ENCODE measurements at places on chromosomes 7 and 10.

- DNase-seq, result no peak
- peaks cover 33% of the 10 kb centered on the region for H3K27me3 ChIP-seq
- peak overlapping the region; percentile 91 for H3K27ac ChIP-seq
- peaks cover 62% of the 10 kb centered on the region for H3K4me1 ChIP-seq
- peaks cover 5% of the 10 kb centered on the region for H3K36me3 ChIP-seq
- peak overlapping the region; percentile 81 for H3K4me3 ChIP-seq
Measured at GRCh38 chr10:49184642-49185111, 3.5 kb downstream of the TMEM273 start.

- no peak for DNase-seq
- no peaks in the 10 kb centered on the region for H3K27me3 ChIP-seq
- H3K36me3 ChIP-seq, result no peaks in the 10 kb centered on the region
- H3K4me1 ChIP-seq, result no peaks in the 10 kb centered on the region
- H3K4me3 ChIP-seq, result no peak overlapping the region
Measured at GRCh38 chr7:158018098-158018762, 569.4 kb downstream of the PTPRN2 start.

DNA sequence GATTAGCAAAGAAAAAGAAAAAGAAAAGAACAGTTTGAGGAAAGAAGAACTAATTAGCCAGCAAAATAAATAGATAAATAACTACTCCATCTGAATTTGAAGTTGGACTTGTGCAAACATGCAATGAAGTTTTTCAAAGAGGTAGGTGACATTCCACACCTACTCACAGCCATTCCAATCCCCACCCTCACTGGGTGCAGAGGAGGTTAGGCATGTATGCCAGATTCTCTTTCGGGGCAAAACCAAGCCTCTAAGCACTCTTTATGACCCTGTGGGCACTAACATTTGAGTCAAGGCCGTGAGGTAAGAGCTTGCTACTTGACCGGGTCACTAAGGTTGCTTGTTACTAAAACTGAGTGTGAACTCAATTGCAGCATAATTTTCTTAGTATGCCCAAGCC lies 108.4 kb upstream of the SEMA3A start:
- no peaks in the 10 kb centered on the region for H3K4me1 ChIP-seq
- no peak overlapping the region for H3K4me3 ChIP-seq
- H3K27me3 ChIP-seq, result no peaks in the 10 kb centered on the region
- H3K27ac ChIP-seq, result no peak overlapping the region

- H3K27ac ChIP-seq, result no peak overlapping the region
- H3K4me1 ChIP-seq, result no peaks in the 10 kb centered on the region
- no peaks in the 10 kb centered on the region for H3K36me3 ChIP-seq
- H3K27me3 ChIP-seq, result peaks cover 7% of the 10 kb centered on the region
Measured at GRCh38 chr10:26931223-26931622, 70.5 kb upstream of the ABI1 start.

DNA sequence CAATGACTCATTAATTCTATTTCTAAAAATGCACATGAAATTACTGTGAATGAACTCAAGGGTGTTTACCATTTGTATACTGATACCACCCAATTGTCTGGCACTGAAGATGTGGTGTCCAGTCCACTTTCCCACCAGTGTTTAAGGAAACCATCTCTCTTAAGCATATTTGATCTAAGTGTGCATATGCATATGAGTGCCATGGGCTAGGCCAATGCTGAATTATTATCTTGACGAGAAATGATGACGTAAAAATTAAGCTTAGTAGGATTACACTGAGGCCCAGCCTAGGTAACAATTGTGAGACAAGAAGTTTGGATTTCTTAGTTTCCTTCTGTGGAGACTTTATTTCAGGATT lies 59.7 kb downstream of the SVIL start:
- H3K4me1 ChIP-seq, result no peaks in the 10 kb centered on the region
- H3K27me3 ChIP-seq, result no peaks in the 10 kb centered on the region
- DNase-seq, result no peak
- H3K4me3 ChIP-seq, result no peak overlapping the region
- no peaks in the 10 kb centered on the region for H3K36me3 ChIP-seq
- H3K27ac ChIP-seq, result no peak overlapping the region

GRCh38 chr7:100367676-100368613 lies 5.3 kb upstream of the PILRA start:
- no peak overlapping the region for H3K27ac ChIP-seq
- no peak for DNase-seq
- H3K4me1 ChIP-seq, result peaks cover 58% of the 10 kb centered on the region

- no peak overlapping the region for H3K27ac ChIP-seq
- no peaks in the 10 kb centered on the region for H3K4me1 ChIP-seq
- no peak for DNase-seq
- H3K36me3 ChIP-seq, result no peaks in the 10 kb centered on the region
- H3K4me3 ChIP-seq, result no peak overlapping the region
- H3K27me3 ChIP-seq, result no peaks in the 10 kb centered on the region
Measured at GRCh38 chr10:130804281-130804680, 507.2 kb downstream of the TCERG1L start.

- peak overlapping the region; percentile 99 for H3K27ac ChIP-seq
- H3K27me3 ChIP-seq, result no peaks in the 10 kb centered on the region
- peak; percentile 69 for DNase-seq
- H3K36me3 ChIP-seq, result peaks cover 50% of the 10 kb centered on the region
- peaks cover 95% of the 10 kb centered on the region for H3K4me1 ChIP-seq
- peak overlapping the region; percentile 93 for H3K4me3 ChIP-seq
Measured at GRCh38 chr10:62047960-62048383, 146.5 kb downstream of the ARID5B start.

DNA sequence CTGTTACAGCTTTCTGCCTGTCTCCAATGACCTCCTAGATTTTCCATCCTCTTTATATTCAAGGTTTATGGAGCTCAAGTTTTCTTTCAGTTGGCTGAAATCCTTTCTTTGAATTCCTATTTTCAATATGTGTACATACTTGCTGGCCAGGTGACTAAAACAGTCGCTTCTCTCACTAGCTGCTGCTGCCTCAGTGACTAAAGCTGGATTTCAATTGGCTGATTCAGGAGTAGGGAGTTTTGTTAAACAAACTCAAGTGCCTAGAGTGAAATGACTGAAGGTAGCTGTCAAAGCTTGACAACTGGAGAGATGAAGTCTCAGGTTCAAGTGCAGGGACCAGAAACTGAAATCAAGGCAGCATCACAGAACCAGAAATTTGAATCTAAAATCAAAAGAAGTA lies 6.7 kb upstream of the POLR1F start:
- H3K4me1 ChIP-seq, result peaks cover 3% of the 10 kb centered on the region
- DNase-seq, result no peak
- no peaks in the 10 kb centered on the region for H3K27me3 ChIP-seq
- H3K36me3 ChIP-seq, result no peaks in the 10 kb centered on the region
- no peak overlapping the region for H3K4me3 ChIP-seq

- no peak overlapping the region for H3K4me3 ChIP-seq
- peaks cover 41% of the 10 kb centered on the region for H3K4me1 ChIP-seq
- H3K36me3 ChIP-seq, result no peaks in the 10 kb centered on the region
- no peaks in the 10 kb centered on the region for H3K27me3 ChIP-seq
Measured at GRCh38 chr7:121546632-121547543, 150.8 kb upstream of the FAM3C start.

GRCh38 chr7:155414547-155415492 lies 43.1 kb upstream of the EN2 start:
- H3K27ac ChIP-seq, result no peak overlapping the region
- H3K4me3 ChIP-seq, result no peak overlapping the region
- H3K36me3 ChIP-seq, result no peaks in the 10 kb centered on the region
- no peak for DNase-seq
- H3K27me3 ChIP-seq, result peaks cover 10% of the 10 kb centered on the region

- H3K27ac ChIP-seq, result no peak overlapping the region
- H3K36me3 ChIP-seq, result no peaks in the 10 kb centered on the region
- H3K27me3 ChIP-seq, result no peaks in the 10 kb centered on the region
- no peak for DNase-seq
Measured at GRCh38 chr7:28106321-28106829, 74.2 kb downstream of the JAZF1 start.

- no peak overlapping the region for H3K4me3 ChIP-seq
- no peak overlapping the region for H3K27ac ChIP-seq
- no peaks in the 10 kb centered on the region for H3K27me3 ChIP-seq
- H3K36me3 ChIP-seq, result no peaks in the 10 kb centered on the region
- no peaks in the 10 kb centered on the region for H3K4me1 ChIP-seq
Measured at GRCh38 chr7:83738291-83738835, 89.4 kb upstream of the SEMA3E start.

DNA sequence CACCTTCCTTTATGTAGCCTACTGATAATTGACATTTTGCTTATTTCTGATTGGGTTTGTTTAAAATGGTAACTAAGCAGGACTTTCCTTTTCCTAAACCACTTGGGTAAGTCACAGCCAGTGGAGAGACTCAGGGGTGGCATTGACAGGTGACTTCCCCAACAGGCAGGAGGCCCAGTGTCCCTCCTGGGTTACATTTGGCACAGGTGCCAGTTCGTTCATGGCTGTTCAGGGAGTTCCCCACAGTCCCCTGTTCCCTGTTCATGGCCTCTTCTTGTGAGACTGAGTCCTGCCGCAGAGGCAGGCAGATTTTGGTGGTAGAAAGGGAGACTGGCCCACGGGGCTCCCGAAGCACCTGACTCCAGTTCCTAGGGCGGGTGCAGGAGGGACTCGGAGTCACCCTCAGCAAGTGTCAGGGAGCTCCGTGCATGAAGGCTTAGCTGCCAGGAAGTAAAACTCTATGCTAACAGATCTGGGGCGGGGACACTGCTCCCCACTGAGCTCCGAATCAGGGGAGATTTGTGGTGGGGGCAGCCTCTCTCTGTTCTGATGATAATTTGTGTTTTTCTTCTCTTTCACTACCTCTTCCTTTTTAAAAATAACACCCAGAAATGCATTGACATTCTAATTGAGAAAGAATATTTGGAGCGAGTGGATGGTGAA lies 84.1 kb downstream of the EZH2 start:
- H3K4me3 ChIP-seq, result no peak overlapping the region
- H3K36me3 ChIP-seq, result peaks cover 17% of the 10 kb centered on the region
- peak overlapping the region; percentile 64 for H3K27ac ChIP-seq
- H3K27me3 ChIP-seq, result no peaks in the 10 kb centered on the region
- DNase-seq, result no peak

GRCh38 chr10:129219364-129219763 lies 247.7 kb upstream of the MGMT start:
- no peak overlapping the region for H3K4me3 ChIP-seq
- H3K27me3 ChIP-seq, result no peaks in the 10 kb centered on the region
- DNase-seq, result no peak
- no peaks in the 10 kb centered on the region for H3K4me1 ChIP-seq
- peaks cover 2% of the 10 kb centered on the region for H3K36me3 ChIP-seq
- H3K27ac ChIP-seq, result no peak overlapping the region

GRCh38 chr7:3683546-3684539 lies 382.8 kb downstream of the SDK1 start:
- no peaks in the 10 kb centered on the region for H3K4me1 ChIP-seq
- DNase-seq, result no peak
- no peak overlapping the region for H3K27ac ChIP-seq
- peaks cover 4% of the 10 kb centered on the region for H3K27me3 ChIP-seq
- no peak overlapping the region for H3K4me3 ChIP-seq

GRCh38 chr7:72413886-72414285 lies 1.7 kb upstream of the CALN1 start:
- H3K4me3 ChIP-seq, result no peak overlapping the region
- no peak overlapping the region for H3K27ac ChIP-seq
- H3K4me1 ChIP-seq, result no peaks in the 10 kb centered on the region
- no peaks in the 10 kb centered on the region for H3K27me3 ChIP-seq
- no peaks in the 10 kb centered on the region for H3K36me3 ChIP-seq
- no peak for DNase-seq

DNA sequence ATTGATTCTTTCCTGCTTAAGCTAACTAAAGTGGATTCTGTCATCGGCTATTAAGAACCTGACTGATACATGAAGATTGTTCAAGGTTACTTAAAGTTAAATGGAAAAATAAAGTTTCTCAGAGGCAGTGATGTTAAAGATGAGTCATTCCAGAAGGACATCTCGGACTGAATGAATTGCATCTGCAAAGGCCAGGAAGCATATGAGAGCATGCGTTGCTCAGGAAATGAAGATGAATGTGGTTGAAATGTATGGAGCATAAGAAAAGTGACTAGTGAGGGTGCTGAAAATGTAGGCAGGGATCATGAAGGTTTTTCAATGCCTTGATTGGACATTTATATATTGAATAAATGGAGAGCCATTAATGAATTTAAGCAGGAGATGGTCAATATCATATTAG lies 133.9 kb upstream of the GHITM start:
- no peak for DNase-seq
- H3K36me3 ChIP-seq, result no peaks in the 10 kb centered on the region

GRCh38 chr7:37918526-37918925 lies 1.9 kb upstream of the SFRP4 start:
- H3K27ac ChIP-seq, result no peak overlapping the region
- peaks cover 86% of the 10 kb centered on the region for H3K27me3 ChIP-seq
- DNase-seq, result no peak
- peaks cover 19% of the 10 kb centered on the region for H3K4me1 ChIP-seq

- no peak for DNase-seq
- no peaks in the 10 kb centered on the region for H3K36me3 ChIP-seq
- no peak overlapping the region for H3K27ac ChIP-seq
- no peak overlapping the region for H3K4me3 ChIP-seq
- H3K4me1 ChIP-seq, result no peaks in the 10 kb centered on the region
- H3K27me3 ChIP-seq, result no peaks in the 10 kb centered on the region
Measured at GRCh38 chr10:57395923-57396322, 871.8 kb downstream of the IPMK start.

GRCh38 chr10:1127629-1128028 lies 71.4 kb downstream of the WDR37 start:
- no peaks in the 10 kb centered on the region for H3K27me3 ChIP-seq
- H3K4me3 ChIP-seq, result no peak overlapping the region
- H3K27ac ChIP-seq, result no peak overlapping the region

DNA sequence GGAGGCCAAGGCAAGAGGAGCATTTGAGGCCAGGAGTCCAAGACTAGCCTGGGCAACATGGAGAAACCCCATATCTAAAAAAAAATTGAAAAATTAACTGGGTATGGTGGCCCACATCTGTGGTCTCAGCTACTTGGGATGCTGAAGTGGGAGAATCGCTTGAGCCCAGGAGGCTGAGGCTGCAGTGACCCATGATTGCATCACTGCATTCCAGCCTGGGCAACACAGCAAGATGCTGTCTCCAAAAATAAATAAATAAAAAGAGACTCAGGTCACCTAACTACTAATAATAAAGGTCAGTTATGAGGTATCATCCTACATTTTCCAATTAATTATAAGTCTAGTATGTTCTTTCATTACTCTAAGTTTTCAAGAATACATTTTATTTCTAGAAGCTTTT lies 20.6 kb downstream of the CABCOCO1 start:
- H3K4me3 ChIP-seq, result no peak overlapping the region
- no peaks in the 10 kb centered on the region for H3K4me1 ChIP-seq
- no peaks in the 10 kb centered on the region for H3K36me3 ChIP-seq
- no peak for DNase-seq

DNA sequence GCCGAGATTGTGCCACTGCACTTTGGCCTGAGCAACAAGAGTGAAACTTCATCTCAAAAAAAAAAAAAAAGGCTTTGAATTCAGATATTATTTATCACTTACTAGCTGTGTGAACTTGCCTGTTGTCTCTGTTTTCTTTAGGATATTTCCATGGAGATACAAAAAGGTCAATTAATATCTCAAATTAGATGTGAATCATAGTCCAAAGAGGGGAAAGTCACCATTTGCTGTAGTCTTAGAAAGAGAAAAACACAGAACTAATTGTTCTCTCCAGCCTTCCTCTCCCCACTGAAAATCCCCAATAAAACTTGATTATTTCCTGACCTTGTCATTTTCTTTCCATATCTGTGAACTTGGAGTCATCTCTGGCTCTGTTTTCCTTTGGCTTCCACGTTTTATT lies 21.2 kb downstream of the HEPACAM2 start:
- no peak overlapping the region for H3K27ac ChIP-seq
- DNase-seq, result no peak
- H3K4me1 ChIP-seq, result no peaks in the 10 kb centered on the region
- H3K36me3 ChIP-seq, result no peaks in the 10 kb centered on the region
- H3K27me3 ChIP-seq, result peaks cover 39% of the 10 kb centered on the region
